Chondrocyte (in vitro differentiated cells): ENCODE measurements at places on chromosomes 12 and 14.

GRCh38 chr12:32493282-32493681 is 93.9 kb downstream of the FGD4 start:
- DNase-seq, result no peak

GRCh38 chr12:89347325-89347829 is 4.9 kb downstream of the DUSP6 start:
- no peak for DNase-seq

GRCh38 chr12:120240495-120240833 is 25.1 kb downstream of the PXN start:
- DNase-seq, result no peak

DNA sequence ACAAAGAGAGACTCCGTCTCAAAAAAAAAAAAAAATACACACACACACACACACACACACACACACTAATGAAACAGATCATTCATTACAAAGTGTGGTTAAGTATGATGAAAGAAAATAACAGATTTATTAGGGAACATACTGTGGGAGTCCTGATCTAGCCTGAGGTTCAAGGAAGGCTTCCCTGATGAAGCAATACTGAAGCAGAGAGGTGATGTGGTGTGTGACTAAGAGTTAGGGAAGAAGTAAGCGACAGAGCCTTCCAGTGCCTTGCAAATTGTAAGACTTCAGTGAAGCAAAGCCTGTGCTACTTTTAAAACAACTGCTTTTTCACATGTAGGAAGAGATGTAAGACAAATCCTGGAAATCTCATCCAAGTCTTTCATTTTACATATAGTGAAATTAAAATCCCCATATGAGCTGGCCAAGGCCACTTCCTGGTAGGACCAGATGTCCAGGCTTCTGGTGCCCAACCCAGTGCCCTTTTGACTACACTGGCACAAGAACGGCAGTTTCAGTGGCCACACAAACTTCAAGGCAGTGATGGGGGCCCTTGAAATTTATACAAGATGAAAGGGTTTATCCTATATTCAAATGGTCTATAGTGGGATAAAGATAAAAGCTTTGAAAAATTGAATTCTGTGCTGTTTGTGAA is 86.2 kb downstream of the STON2 start:
- DNase-seq, result no peak

GRCh38 chr12:131436922-131437705 is 273.8 kb upstream of the SFSWAP start:
- no peak for DNase-seq

DNA sequence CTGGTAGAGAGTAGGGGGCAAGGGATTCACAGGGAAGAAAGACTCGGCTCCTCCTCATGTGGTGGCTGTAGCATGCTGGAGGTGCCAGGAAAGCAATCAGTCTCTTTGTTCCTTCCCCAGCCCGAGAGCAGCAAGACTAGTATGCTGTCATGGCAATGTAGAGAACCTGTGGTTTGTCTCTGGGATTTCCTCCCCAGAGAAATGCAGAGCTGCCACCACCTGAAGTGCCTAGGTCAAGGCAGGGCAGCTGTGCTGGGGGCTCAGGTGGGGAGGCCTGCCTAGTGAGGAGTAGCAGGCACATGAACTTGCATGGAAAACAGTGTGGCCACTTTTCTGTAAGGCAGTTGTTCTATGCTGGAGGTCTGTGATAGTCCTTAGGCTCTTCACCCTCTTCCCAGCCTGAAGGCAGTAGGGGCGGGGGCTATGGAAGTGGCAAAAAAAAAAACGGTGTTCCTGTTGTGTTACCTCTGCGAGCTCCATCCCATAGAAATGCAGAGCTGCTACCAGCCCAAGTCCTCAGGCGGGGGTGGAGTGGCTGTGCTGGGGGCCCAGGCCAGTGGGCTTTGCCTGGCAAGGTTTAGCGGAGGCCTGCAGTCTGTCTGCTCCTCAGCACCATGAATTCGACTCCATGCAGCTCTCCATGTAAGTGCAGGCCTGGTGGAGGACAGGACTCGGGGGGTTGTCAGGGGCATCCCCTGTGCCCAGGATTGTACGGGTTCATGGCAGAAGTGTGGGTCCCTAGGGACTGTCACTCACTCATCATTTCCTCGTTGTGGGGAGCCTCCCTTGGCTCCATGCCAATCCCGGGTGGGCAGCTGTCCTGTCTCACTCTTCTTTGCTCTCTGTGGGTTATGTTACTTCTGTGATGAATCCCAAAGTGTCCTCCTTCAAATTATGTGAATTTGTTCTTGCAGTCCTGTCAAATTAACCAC is 4.1 kb upstream of the CLEC4D start:
- DNase-seq, result peak; percentile 41

GRCh38 chr12:32604565-32604964 is 74.5 kb upstream of the DNM1L start:
- DNase-seq, result no peak

DNA sequence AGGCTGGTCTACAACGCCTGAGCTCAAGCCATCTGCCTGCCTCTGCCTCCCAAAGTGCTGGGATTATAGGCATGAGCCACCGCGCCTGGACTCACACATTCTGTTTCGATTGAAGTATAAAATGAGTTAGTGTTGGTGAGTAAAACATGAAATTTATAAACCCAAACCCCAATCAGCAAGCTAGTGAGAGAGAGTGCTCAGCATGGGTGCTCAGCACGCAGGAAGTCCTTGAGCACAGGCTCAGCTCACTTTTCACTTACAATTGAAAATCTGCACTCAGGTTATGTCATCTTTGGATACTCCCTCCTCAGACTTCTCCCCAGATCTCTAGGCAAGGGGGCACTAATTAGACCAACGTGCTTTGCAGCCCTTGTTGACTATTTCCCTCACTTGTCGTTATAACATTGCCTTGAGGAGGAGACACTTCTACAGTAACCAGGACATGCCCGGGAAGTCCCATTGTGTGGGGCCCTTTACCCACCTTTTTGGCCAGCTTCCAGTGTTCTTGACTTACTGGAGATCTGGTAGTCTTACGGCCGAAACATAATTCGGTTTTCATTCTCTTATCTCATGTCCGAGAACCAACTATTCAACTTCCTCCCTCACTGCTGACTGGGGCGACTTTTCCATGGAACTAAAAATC is 68.5 kb upstream of the AMN1 start:
- no peak for DNase-seq

GRCh38 chr14:34007902-34008301 is 57.0 kb upstream of the EGLN3 start:
- no peak for DNase-seq

DNA sequence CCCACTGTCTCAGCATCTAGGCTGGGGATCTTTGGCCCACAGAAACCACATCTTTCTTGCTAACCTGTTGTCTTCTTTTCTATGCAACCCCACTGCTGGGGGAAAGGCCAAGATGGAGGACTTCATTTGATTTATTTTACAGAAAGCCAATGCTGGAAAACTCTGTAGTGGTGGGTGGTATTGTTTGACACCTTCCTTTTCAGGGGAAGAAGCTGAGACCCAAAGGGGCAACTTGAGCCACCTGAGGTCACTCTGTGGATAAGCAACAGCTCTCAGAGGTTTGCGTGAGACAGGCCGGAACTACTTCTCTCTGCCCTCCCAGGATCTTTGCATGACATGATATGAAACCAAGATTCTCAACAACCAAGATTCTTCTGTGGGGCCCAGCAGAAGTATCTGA is 645.2 kb downstream of the VRK1 start:
- no peak for DNase-seq

DNA sequence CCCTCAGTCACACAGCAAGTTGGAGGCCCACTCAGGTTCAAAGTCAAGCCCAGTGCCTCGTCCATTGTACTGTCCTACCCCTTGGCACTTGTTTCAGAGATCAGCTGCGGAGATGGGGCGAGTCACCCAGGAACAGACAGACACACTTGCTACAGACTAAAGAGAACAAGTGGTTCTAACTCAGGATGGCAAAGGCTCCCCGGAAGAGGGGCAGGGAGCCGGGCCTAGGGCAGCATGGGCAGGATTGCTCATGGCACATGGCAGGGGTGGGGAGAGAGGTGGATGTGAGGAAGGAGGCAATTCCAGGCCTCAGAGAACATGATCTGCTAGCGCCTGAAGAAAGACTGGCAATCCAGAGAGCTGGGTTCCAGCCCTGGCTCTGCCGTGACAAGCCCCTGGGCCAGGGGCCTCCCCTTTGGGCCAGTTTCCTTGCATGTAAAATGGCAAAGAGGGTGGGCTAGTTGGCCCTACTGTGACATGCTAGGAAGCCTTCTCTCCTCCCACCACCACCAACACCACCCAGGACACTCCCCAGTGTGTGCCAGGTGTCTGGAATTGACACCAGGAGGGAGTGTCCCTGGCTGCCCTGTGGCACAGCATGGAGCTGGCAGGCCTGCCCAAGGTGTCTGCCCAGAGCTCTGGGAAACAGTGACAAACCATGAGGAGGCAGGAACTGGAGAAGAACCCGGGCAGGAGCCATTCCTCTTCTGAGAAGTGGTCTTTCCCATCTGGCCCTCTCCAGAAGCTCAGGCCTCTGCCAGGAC is 24.0 kb upstream of the IRF2BPL start:
- no peak for DNase-seq

- no peak for DNase-seq
Measured at GRCh38 chr12:2179953-2180736, 127.4 kb downstream of the CACNA1C start.

DNA sequence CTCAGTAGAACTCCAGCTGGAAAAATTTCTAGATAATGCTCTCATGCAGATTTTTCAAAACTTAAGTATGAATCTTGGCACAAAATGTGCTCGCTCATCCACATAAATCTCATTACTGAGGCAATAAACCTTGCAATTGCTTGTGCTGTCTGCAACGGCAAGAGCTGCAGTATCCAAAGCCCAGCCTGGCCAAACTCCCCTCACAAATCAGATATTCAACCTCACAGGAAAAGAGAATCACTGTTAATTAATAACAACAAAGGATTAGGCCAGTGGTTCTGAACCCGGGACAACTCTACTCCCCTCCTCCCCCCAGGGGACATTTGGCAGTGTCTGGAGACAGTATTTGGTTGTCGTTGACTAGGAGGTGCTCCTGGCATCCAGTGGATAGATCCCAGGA is 19.2 kb upstream of the CORO1C start:
- no peak for DNase-seq

DNA sequence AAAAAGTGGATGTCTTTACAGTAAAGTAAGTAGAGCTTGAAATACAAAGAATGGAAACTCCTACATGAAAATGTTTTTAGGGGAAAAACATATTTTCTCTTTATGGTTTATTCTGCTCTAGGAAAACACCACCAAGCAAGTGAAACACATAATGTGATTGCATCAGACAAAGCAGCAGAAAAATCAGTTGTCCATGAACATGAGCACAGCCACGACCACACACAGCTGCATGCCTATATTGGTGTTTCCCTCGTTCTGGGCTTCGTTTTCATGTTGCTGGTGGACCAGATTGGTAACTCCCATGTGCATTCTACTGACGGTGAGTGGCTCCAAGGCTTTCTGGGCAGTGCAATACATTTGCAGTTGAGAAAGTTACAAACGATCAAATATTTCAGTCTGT is 42.6 kb upstream of the PLEKHD1 start:
- no peak for DNase-seq

DNA sequence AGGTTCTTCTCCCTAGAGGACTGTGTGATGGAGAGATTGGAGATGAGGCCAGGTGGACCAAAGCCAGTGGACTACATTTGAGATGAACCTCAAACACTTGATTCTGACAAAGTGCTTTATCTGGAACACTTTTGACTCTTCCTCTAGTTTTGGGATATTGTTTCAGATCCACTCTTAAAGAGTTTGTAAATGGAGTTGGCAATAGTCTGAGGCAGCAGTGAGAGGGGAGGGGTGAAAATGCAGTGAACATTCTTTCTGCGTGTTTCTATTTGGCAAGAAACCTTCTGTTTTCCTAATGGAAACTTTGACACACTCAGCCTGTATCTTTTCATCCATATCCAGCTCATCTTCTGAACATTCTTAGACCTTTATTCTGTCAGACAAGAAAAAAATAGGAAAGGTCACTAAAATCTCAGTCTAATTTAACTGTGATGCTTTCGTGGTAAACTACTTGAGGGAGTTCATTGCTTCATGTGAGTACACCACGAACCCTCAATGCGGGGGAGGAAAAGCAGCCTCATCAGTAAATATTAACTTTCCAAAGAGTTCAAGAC is 57.4 kb upstream of the KCNJ8 start:
- no peak for DNase-seq

DNA sequence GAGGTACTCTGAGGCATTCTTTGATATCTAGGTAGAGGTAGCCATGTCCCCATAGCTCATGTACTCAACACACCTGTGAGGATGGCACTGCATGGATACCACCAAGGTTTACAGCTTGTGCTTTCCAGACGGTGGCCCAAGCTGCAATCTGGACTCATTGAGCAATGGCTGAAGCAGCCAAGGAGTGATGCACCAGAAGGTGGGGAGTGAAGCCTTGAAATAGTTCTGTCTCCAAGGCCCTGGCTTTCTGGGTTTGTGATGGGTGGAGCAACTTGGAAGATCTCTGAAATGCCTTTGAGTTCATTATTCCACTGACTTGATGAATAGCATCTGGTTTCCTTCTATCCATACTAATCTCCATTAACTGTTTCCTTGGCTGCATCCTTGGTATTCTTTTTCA is 290.0 kb upstream of the NOVA1 start:
- DNase-seq, result no peak

DNA sequence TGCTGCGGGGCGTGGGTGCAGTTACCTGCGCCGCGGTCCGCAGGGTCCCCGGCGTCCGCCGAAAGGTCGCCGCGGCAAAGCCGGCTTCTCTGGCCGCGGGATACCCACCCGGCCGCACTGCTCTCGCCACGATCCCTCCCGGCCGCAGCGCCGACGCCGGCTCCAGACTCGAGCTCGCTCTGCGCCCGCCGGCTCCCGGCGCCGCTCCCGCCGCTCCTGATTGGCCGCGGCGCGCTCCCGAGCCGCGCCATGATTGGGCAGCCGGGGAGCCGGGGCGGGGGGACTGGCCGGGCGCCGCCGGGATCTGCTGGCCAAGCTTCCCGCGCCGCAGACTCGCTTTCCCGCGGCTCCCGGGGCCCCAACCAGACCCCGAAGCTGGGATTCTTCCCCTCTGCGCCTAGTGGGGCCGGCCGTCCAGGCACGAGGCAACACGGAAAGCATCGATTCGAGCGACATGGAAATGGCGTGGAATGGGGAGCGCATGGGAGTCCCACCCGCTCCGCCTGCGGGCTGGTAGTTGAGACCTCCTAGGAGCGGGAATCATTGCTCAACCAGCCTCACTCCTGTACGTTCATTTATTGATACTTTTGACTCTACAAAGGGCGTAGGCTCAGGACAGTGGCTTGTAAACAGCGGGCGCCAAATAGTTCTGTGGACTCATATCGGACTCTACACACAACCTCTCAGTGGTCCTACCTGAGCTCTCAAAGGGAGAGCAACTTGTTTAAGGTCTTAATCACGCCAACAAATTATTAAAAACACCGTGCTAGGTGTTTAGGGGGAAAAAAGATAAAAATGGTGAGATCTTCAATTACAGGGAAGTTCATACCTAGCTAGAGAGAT is 36.4 kb upstream of the STON2 start:
- no peak for DNase-seq

DNA sequence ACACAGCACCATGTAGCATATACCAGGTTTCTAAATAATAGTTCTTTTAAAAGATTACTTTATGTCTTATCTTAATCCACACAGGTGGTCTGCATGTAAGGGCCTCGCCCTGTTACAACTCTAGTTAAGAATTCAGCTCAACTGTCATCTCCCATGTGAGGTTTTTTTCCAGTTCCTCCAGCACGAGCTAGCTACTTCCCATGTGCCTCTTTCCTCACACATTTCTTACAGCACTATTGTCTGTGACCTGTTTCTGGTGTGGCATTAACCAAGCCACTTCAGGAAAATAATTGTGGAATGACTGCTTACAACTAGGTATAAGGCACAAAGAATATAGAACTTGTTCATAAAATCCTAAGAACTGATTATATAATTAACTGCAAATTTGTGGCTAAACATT is 65.5 kb downstream of the SH2B3 start:
- DNase-seq, result no peak
